ENCODE measurements at places on chromosomes 7 and 10.

GRCh38 chr10:113945687-113946085 lies 91.2 kb downstream of the NHLRC2 start:
- DNase-seq = no peak

- peak; percentile 88 for DNase-seq
These were observed at the start of gene RFC2 for GRCh38 chr7:74254129-74254857. Gene RFC2, minus strand, starts transcription at chr7:74254399. Its CDS starts 16 bp downstream, at chr7:74254383.

DNA sequence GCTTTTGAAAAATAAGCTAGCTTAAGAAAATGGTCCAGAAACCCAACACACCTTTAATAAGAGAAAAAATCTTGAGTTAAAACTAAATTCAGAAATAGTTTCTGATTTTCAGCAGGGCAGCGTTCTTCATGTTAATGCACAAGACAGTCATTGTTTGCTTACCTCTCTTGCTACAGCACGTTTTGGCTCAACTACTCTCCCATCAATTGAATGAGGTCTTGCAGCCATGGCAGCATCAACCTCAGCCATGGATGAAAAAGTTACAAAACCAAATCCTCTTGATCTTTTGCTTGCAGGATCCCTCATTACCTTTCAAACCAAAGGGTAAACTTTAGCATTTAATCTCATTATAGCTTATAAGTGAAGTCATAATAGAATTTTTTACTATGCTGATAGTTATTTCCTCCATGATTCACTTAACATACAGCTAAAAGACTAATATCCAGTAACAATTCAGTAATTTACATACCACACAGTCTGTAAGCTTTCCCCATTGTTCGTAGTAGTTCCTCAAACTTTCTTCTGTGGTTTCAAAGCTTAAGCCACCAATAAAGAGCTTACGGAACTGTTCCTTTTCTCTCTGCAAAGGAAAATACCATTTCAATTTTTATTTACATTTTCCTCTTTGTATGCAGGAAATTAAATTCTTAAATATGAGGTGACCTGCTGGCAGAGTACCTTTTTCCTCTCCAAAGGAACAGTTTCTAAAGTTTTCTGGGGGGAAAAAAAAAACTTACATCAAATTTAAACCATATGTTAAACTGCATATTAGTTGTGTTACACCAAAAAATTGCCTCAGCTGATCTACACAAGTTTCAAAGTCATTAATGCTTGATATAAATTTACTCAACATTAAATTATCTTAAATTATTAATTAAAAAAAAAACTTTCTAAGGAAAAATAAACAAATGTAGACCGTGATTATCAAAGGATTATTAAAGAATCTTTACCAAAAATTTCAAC lies 3.1 kb downstream of the HNRNPA2B1 start:
- DNase-seq = no peak

DNA sequence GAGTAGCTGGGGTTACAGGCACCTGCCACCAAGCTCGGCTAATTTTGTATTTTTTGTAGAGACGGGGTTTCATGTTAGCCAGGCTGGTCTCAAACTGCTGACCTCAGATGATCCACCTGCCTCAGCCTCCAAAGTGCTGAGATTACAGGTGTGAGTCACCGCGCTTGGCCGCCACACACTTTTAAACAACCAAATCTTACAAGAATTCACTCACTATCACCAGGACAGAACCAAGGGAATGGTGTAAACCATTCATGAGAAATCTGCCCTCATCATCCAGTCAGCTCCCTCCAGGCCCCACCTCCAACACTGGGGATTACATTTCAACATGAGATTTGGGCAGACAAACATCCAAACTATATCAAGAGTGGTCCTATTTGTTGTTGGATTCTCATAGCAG lies 43.6 kb downstream of the MGAM start:
- no peak for DNase-seq

DNA sequence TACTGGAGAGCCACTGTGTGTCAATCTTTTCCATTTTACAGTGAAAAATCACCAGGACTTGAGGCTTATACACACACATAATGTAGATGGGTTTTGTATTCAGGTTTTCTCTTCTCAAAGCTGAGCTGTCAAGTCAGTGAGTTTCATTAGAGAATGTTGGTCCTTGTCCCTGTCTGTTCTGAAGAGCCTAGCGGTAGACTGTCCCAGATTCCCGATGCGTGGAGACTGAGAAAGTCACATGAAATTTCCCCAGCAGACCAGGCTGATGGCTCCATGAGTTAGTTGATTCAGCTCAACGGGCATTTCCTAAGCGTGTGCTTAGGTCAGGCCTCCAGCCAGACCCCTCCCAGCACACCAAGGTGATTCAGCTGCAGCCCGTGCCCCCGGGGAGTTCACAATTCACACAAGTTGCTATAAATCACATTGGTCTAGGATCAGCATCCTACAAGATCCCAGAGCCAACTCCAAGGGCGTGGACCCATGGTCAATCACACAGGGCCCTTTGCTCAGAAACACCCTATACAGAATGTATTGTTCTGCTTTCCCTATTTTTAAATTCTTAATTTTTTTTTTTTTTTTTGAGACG lies 17.2 kb downstream of the CHST15 start:
- DNase-seq = no peak

- DNase-seq = peak; percentile 62
These were observed 539.5 kb upstream of the FZD8 start for GRCh38 chr10:36181426-36182178.

DNA sequence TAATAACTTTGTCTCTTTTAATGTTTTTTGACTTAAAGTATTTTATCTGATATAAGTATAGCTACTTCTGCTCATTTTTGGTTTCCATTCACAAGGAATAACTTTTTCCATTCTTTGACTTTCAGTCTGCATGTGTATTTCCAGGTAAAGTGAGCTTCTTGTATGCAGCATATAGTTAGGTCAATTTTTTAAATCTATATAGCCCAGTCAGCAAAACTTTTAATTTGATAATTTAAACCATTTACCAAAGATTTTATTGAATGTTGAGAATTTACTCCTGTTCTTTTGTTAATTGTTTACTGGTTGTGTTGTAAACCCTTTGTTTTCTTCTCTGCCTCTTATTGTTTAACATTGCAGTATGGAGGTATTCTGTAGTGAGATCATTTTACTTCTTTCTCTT lies 696.9 kb upstream of the LRRTM3 start:
- DNase-seq = no peak

DNA sequence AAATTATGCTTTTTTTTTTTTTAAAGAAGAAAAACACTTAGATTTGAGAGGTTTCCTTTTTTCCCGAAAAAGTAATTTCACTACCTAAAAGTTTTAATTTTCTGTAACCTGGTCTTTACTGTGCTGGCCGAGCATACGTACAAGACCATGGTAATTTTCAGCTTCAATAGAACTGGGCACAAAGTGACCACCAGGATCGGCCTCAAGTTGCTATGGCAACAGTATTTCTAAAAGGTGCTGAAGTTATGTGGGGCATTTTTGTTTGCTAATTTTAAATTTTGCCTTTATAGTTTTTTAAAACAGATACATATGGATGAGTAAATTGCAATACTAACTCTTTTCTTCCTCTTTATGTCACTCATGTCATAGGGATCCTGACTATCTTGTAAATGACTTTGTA lies 69.4 kb downstream of the FAM204A start:
- DNase-seq = no peak

- no peak for DNase-seq
These were observed 154.5 kb upstream of the ZNF32 start for GRCh38 chr10:43802988-43803696.
